Nucleus accumbens (tissue), 56 donors: ENCODE measurements at places on chromosomes 3 and 15.

DNA sequence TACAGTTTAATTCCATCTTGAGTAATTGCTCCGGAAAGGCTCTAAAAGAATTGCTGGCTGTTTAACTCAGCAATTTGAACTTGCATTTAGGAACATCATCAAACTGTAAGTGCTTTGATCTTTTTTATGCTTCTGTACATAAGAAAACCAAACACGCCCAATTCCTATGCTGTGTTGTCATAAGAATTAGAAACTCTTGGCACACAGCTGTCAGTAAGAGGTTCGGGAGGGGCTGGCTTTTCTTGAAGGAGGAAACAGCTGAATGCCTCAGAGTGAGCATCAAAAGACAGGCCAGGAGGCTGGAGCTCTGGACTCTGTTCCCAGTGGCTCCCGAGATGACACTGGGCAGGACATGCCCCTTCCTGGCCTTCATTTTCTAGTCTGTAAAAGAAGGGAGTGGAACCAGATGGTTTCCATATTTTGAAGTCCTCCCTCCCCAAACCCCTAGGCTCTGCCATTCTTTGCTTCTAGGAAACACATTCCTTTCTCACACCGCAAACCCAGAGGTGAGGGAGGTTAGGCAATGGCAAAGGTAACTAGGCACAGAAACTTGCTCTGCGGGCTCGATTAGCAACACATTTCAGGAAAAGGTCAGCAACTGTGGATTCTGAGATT lies 73.7 kb upstream of the DLG1 start:
- DNase-seq, result no peak

DNA sequence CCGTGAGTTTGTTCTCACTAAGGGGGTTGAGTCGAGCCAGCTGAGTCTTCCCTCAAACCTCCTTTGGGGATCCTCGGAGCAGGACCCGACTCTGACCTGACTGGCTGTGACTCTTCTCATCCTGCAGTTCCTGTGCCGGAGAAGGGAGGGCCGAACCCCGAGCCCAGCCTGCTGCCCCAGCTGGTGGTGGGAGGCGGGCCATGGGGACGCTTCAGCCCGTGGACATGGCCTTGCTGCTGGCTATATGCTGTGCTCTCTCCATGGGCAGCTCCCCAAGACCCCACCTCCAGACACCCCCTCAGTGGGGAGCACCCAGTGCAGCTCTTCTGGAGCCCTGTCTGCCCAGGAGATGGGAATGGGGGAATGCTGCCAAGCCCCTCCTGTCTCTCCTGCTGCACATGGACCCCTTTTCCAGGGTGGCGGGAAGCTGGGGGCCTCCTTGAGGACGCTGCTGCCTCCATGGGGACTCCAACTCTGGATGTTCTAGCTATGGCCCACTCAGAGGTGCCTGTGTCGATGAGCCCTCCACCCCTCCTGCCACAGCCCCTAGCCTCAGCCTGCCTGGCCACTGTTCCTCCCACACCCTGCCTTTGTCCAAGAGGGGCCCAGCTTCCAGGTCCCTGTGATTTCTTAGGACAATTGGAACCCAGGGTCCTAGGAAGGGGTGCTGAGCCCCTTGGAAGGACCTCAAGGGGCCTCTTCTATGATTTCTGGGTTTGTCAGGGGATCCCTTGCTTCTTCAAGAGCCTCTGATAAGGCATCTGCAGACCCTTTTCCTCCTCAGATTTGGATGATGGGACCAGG lies 12.8 kb downstream of the C15orf39 start:
- DNase-seq, result no peak

- no peak for DNase-seq
Observed at GRCh38 chr15:80873366-80873952, 94.3 kb downstream of the CEMIP start.

- DNase-seq, result no peak
Observed at GRCh38 chr15:72847806-72848205, 64.2 kb upstream of the ADPGK start.

GRCh38 chr3:124951511-124952281 lies 17.1 kb upstream of the MUC13 start:
- DNase-seq, result no peak

DNA sequence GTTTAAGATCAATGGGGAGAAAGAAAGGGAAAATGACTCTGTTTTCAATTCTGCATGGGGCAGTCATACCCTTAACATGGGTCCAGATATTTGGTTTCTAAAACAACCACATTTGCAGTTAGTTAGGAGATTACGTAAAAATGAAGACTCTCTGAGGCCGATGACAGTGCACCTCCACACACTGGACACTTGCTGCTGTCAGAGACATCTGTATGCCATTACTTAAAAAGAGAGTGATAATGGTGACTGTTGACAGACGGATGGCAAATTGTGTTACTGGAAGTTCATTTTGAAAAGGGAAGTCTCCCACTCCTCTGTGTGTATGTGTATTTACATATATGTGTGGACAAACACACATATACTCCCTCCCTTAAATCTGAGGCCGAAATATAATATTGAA lies 304.5 kb upstream of the SEMA6D start:
- DNase-seq, result no peak

- DNase-seq, result no peak
Observed at GRCh38 chr3:32334675-32335074, 57.0 kb upstream of the CMTM7 start.

GRCh38 chr3:109337393-109337792 lies at the start of gene DPPA4:
Gene DPPA4 (minus strand): TSS chr3:109337546. CDS start chr3:109337517, 29 bp downstream.
- DNase-seq, result no peak

GRCh38 chr15:65395567-65396202 lies 17.9 kb upstream of the IGDCC3 start:
- no peak for DNase-seq

DNA sequence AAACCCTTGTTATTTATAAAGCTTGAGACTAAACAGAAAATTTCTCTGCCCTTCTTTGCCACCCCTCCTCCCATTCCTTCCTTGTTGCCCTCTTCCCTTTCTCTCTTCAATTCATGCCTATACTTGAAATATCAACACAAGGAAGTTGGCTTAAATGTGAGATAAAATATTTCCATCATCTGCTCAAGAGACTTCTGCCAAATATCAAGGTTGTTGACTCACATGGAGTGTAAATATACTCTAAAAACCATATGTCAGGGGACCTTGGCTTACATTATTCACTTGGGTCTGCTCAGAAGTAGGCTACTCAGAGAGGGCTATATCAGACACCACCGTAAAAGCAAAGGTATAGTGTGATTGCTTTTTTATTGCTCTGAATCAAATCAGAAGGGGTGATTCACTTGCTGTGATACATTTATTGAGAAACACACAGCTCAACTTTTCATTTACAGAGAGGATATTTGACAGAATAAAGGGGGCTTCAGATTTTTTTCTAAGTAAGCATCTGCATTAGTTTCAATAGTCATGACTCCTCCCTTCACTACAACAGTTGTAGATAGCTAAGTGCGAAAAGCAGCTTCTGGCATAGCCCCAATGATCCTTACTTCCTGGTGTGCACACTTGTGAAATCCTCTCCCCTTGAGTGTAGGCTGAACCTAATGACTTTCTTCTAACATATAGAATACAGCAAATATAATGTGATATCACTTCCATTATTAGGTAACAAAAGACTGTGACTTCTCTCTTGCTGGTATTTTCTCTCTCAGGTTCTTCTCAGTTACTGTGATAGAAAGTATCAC lies 386.2 kb downstream of the EFHB start:
- DNase-seq, result no peak

GRCh38 chr15:65642594-65642993 lies 20.9 kb downstream of the SLC24A1 start:
- no peak for DNase-seq

- DNase-seq, result no peak
Observed at GRCh38 chr15:61063875-61064320, 165.2 kb downstream of the RORA start.

DNA sequence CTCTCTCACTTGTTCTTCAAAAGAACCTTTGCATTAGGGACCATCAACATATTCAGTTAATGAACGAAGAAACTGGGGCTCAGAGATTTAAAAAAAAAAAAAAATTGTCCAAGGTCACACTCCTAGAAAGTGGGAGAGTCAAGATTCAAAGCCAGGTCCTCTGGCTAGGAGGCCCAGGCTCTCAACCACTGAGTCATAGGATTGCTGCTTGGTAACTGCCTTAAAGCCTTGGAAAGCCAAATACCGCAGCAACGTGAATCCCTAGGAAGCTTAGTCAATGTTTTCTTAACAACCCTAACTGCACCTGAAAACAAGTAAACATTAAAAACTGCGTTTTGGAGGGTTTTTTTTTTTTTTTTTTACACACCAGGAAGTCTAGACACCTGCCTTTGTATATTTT lies 156.8 kb downstream of the WNT5A start:
- DNase-seq, result no peak

- no peak for DNase-seq
Observed at GRCh38 chr3:177521305-177521704, 324.0 kb upstream of the TBL1XR1 start.

- DNase-seq, result no peak
Observed at GRCh38 chr15:75420698-75421097, 30.8 kb downstream of the SIN3A start.

DNA sequence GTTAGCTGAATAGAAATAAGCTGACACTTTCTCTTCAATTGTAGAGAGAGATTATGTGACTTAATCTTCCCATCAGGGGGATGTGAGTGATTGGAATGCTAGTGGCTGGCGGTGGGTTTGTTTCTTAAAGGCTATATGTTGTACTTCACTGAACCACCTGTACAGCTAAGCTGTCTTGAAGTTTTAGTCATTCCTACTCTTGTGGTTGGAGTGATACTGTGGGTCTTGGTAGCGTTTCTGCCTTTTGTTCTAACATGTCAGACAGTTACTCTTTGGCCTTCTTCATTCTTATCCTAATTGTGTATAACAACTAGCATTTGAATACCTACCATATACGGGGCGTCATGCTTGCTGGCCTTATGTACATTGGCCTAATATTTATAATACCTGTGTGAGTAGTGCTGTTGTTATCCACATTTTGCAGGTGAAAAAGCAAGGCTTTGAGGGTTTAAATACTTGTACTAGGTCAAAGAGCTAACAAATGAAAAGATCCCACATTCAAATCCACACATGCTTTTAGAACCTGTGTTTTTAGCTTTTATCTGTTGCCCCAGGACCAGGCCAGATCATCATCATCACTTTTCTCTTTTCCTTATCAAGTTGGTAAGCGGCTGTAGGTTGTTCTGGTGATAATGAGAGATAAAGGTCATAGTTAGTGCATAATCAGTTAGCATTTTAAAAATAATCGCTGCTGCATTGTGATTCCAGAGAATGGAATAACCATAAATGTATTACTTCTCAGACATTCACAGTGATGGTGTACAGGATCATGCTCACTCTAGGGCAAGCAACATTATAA lies 50.2 kb downstream of the AKAP13 start:
- no peak for DNase-seq

GRCh38 chr3:63976161-63976871 lies 47.0 kb downstream of the PSMD6 start:
- DNase-seq, result no peak

DNA sequence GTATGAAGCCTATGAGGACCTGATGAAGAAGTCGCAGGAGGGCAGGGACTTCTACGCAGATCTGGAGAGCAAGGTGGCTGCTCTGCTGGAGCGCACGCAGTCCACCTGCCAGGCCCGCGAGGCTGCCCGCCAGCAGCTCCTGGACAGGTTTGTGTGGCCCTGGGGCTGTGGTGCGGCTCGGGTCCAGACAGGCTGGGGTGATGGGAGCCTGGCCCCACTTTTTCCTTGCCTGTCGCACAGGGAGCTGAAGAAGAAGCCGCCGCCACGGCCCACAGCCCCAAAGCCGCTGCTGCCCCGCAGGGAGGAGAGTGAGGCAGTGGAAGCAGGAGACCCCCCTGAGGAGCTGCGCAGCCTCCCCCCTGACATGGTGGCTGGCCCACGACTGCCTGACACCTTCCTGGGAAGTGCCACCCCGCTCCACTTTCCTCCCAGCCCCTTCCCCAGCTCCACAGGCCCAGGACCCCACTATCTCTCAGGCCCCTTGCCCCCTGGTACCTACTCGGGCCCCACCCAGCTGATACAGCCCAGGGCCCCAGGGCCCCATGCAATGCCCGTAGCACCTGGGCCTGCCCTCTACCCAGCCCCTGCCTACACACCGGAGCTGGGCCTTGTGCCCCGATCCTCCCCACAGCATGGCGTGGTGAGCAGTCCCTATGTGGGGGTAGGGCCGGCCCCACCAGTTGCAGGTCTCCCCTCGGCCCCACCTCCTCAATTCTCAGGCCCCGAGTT lies 29.0 kb downstream of the PTPN23 start:
- no peak for DNase-seq

DNA sequence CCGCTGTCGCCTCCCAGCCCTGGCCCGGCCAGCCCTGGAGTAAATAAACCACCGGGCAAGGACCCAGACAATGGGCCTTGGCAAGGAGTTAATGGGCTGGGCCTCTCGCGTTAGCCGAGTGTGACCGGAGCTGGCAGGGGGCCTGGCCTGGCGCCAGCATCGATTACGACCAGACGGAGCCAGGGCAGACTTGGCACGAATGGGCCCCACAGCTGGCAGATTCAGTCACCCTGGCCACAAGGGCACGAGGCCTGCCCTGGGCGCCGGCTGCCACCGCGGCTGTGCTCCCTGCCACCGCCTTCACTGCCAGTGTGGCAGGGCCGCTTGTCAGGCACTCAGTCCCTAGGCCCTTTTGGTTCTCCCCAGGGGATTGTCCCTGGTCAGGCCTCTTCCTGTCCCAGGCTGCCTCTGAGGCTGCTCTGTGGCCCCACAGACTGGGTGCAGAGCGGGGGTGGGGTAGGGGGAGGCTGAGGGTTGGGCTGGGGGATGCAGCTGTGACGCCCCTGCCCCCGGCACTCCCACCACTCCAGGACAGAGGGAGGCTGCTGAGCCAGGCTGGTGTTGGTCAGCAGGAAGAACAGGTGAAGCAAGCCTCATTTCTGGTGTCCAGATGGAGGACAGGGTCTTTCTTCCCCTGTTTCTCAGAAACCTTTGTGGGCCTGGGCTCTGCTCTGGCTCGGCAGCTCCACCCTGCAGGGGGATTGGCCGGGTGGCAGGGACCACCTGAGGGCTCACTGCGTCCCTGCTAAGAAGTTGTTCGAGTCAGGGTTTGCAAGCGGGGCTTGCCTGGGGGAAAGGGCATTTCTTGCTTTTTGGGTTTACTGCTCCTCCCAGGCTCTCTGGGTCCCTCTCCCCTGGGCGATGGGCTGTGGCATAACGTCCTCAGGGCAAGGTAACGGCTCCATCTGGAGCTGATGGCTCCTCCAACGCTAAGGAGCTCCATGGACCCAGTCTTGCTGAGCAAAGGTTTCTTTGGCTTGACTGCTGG lies 30.5 kb upstream of the SRP14 start:
- peak; percentile 92 for DNase-seq

DNA sequence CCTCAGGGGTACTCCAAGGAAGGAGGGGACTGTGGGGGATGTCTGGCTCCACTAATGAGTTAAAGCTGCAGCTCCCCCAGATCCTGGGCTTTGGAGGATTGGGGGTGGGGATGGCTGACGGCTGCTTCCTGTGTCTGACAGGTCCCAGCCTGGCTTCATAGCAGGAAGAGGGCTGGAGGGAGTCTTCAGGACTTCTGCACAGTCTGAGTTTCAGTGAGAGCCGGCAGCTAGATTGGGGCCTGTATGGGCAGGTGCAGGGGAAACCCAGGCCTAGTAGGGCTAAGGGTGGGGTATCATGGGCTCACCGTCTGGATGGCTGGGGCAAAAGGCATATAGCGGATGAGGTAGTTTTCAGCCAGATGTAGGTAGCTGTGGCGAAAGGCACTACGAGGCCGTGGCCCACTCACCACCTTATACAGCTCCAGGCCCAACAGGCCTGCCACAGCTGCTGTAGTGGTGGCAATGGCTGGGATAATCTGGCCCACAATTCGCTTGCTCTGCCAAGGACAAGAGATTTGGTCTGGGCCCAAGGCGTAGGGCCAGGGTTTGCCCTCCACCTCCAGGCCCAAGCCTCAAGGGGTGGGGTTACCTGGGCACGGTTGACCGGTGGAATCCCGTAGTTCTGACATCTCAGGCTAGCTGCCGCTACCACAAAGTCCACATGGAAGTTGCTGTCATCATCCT lies 4.5 kb downstream of the INKA1 start:
- no peak for DNase-seq
